ENCODE measurements at places on chromosomes 11 and 22. TPM values are rescaled to one million over a fixed set of nuclear protein-coding genes. Genes with fewer than 3 reads are reported as not detected.

DNA sequence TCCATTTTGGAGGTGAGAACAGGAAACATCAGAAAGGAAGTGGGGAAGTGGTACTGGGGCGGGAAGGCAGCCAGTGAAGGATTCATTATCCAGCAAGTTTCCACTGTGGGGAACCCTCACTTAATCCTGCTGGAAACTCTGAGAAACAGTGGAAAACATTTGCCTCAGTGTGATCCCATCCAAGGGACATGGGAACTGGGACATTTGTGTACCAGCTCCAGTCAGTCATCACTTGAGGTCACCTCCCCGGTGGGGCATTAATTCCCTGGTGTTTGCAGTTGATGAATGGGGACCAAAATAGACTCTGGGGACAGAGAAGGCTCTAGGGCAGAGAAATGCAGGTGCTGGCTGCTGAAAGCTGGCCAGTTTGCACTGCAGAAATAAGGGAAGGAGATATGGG is 599.9 kb downstream of the BUD13 start:
- no peaks in the 10 kb centered on the region for H3K36me3 ChIP-seq
- peaks cover 3% of the 10 kb centered on the region for H3K27me3 ChIP-seq
- DNase-seq: no peak
- H3K4me1 ChIP-seq: no peaks in the 10 kb centered on the region
- no peak overlapping the region for H3K27ac ChIP-seq

DNA sequence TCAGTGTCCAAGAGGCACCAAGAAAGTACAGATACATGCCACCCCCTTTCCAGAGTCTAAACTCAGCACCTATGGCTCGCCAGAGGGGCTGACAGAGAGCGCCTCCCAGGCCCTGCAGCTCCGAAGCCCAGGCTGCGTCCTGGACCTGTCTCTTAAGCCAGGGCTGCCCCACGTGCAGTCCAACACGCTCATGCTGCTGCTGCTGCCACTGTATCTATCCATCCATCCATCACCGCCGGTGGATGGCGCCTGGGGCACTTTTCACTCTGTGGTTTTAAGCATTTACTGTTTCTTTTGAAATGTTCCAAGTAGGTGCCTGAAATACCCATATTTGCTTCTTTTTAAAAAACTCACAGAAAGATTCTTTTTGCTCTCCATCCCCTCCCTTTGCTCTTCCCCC is 41.8 kb downstream of the MACROD1 start:
- H3K4me1 ChIP-seq: peaks cover 6% of the 10 kb centered on the region
- no peaks in the 10 kb centered on the region for H3K36me3 ChIP-seq
- no peaks in the 10 kb centered on the region for H3K27me3 ChIP-seq
- no peak overlapping the region for H3K27ac ChIP-seq
- H3K4me3 ChIP-seq: no peak overlapping the region
- no peak for DNase-seq

DNA sequence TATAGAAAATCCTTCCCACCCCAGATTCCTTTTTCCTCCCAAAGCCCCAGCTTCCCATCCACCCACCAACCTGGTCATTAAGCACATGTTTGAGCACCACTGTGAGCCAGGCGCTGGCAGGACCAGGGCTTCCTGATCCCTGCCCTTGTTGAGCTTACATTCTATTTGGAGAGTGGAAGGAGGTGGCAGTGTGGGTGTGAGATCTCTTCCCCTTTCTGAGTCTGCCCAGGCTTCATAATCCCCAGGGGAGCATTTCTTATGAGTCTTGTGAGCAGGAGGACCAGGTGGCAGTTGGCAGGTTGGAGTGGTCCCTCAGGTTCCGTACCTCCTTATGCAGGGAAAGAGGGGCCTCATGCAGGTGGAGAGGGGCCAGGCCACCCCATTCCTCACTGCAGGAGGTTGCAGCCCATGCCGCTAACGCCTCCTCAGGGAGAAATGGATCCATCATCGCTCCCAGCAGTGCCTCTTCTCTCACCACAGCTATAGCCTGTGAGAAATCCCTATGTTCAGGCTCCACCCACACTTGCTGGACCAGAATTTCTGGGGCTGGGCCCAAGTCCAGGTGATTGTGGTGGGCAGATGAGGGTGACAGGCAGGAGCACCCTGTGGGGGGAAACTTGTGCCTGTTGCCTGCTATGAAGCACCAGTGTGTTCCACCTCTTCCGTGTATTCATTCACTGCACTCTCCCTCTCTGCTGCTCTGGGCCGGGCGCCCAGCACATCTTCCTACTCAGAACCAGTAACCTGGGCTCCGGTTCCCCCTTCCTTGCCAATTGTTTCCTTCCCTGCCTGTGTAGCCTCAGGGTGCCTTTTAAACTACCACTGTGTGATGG is 23.5 kb downstream of the UBE2L3 start:
- H3K36me3 ChIP-seq: peaks cover 59% of the 10 kb centered on the region
- no peak overlapping the region for H3K27ac ChIP-seq
- no peak overlapping the region for H3K4me3 ChIP-seq
- no peaks in the 10 kb centered on the region for H3K27me3 ChIP-seq
- DNase-seq: no peak

DNA sequence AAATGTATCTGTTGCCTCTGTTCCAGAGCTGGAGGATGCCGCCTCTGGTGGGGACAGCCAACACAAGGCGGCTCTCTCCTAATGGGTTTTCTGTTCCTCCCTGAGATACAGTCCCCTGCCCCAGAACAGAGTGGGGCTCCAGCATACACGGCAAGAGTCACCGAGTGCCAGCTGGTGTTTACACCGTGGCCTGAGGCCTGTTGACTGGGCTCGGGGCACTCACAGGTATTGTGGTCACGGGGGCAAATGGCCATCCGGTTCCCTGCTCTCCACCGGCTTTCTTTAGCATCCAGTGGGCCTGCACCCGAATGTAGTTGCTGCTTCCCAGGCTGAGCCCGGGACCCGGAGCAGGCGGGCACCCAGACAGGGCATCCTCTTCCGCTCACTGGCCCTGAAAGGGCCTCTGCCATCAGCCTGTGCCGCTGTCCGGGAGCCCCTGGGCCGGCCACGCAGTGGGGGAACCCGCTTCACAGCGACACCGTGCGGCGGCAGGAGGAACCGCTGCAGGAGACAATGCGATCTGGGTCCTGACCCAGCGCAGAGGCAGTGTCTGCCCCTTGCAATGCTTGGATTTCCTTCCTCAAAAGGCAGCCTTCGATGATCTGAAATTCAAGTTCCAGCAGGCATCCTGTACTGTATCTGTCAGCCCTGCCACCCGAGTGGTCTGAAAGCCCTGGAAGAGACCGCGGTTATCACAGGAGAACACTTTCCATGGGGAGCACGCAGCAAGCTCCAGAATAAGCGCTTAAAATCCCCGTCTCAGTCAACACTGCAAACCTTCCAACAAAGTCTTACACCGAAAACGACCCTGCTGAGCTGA is 859 bp upstream of the KRTAP5-5 start:
- DNase-seq: peak; percentile 77
- peaks cover 12% of the 10 kb centered on the region for H3K27me3 ChIP-seq
- H3K27ac ChIP-seq: no peak overlapping the region
- H3K4me3 ChIP-seq: no peak overlapping the region
- H3K36me3 ChIP-seq: no peaks in the 10 kb centered on the region
- H3K4me1 ChIP-seq: peaks cover 10% of the 10 kb centered on the region

Gene IL10RA
- total RNA-seq: 193 TPM

DNA sequence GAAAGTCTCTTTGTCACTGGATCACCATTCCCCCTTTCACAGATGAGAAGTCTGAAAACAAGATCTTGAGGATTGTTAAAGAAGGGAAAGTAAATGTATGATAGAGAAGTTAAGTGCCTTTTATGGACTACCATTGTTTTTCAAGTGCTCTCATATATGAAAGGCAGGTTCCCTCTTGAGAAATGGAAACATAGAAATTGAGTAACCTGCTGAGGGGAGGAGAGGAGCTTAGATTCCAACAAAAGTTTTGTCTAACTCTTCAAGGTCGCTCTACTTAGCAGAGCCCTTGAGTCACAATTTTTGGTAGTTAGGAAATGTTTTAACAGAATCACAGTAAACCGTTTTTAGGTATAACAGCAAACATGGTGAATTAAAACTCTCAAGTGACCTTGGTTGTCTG is 80.1 kb downstream of the SVIP start:
- no peaks in the 10 kb centered on the region for H3K36me3 ChIP-seq
- H3K27ac ChIP-seq: no peak overlapping the region
- H3K27me3 ChIP-seq: no peaks in the 10 kb centered on the region
- no peaks in the 10 kb centered on the region for H3K4me1 ChIP-seq
- no peak overlapping the region for H3K4me3 ChIP-seq
- no peak for DNase-seq

GRCh38 chr22:17213976-17214375 is 5.3 kb downstream of the ADA2 start:
- peak; percentile 33 for DNase-seq
- H3K4me1 ChIP-seq: peaks cover 40% of the 10 kb centered on the region
- H3K4me3 ChIP-seq: no peak overlapping the region
- peak overlapping the region; percentile 31 for H3K27ac ChIP-seq

Gene CRYBB3
- not detected for total RNA-seq

GRCh38 chr22:44045145-44045544 is 21.0 kb downstream of the PARVB start:
- H3K36me3 ChIP-seq: no peaks in the 10 kb centered on the region
- peaks cover 16% of the 10 kb centered on the region for H3K4me1 ChIP-seq

GRCh38 chr11:77530879-77531278 is 57.0 kb upstream of the PAK1 start:
- no peak overlapping the region for H3K4me3 ChIP-seq
- no peak for DNase-seq
- no peaks in the 10 kb centered on the region for H3K36me3 ChIP-seq
- H3K27ac ChIP-seq: no peak overlapping the region
- no peaks in the 10 kb centered on the region for H3K27me3 ChIP-seq
- no peaks in the 10 kb centered on the region for H3K4me1 ChIP-seq

GRCh38 chr11:99327066-99327465 is 306.3 kb downstream of the CNTN5 start:
- no peaks in the 10 kb centered on the region for H3K27me3 ChIP-seq
- DNase-seq: no peak
- H3K4me1 ChIP-seq: no peaks in the 10 kb centered on the region
- H3K4me3 ChIP-seq: no peak overlapping the region
- no peaks in the 10 kb centered on the region for H3K36me3 ChIP-seq

- no peaks in the 10 kb centered on the region for H3K36me3 ChIP-seq
- DNase-seq: no peak
- H3K27ac ChIP-seq: no peak overlapping the region
- no peaks in the 10 kb centered on the region for H3K4me1 ChIP-seq
Observed at GRCh38 chr11:58941838-58942237, 2.5 kb downstream of the GLYATL1 start.

DNA sequence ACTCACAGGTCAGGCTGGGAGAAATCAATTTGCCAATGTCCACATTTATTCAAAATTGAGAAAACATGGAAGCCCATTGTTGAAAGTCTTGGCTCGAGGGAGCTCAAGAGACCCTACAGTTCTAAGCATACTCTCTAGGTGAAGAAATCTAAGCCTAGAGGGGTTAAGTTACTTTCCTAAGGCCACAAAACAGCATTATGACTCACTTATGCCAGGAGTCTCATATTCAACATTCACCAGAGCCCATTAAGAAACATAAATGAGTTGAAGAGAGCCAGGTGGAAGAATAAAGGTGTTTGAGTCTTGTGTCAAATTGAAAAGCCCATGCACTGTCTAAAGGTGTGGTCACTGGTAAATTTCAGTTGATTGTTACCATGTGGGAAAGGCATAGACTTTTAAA is 108.1 kb downstream of the INSC start:
- H3K27me3 ChIP-seq: no peaks in the 10 kb centered on the region
- H3K4me3 ChIP-seq: no peak overlapping the region
- no peak overlapping the region for H3K27ac ChIP-seq
- H3K4me1 ChIP-seq: no peaks in the 10 kb centered on the region
- H3K36me3 ChIP-seq: no peaks in the 10 kb centered on the region

DNA sequence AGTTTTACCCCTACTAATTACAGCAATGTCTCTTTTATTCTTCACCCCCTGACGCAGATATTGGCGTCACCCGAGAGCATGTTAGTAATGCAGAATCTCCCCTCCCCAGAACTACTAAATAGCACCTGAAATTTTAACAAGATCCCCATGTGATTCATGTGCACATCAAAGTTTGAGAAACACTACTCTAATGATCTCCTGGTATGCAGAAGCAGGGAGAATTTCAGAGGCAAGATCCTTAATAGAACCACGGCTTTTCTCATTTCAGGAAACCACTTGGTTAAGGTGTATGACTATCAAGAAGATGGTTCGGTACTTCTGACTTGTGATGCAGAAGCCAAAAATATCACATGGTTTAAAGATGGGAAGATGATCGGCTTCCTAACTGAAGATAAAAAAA is 5.3 kb downstream of the CD3G start:
- peak overlapping the region; percentile 26 for H3K27ac ChIP-seq
- no peak overlapping the region for H3K4me3 ChIP-seq
- H3K36me3 ChIP-seq: peaks cover 57% of the 10 kb centered on the region
- DNase-seq: no peak
- H3K4me1 ChIP-seq: peaks cover 39% of the 10 kb centered on the region

- no peak for DNase-seq
- H3K4me1 ChIP-seq: peaks cover 78% of the 10 kb centered on the region
- no peaks in the 10 kb centered on the region for H3K36me3 ChIP-seq
- H3K27me3 ChIP-seq: no peaks in the 10 kb centered on the region
- peak overlapping the region; percentile 88 for H3K27ac ChIP-seq
Observed at GRCh38 chr11:68840661-68841653, 759 bp downstream of the CPT1A start.

Gene BIK
- total RNA-seq: 2.1 TPM

Gene IL18BP
- total RNA-seq: 14.7 TPM

Gene C22orf15
- 0.84 TPM for total RNA-seq

DNA sequence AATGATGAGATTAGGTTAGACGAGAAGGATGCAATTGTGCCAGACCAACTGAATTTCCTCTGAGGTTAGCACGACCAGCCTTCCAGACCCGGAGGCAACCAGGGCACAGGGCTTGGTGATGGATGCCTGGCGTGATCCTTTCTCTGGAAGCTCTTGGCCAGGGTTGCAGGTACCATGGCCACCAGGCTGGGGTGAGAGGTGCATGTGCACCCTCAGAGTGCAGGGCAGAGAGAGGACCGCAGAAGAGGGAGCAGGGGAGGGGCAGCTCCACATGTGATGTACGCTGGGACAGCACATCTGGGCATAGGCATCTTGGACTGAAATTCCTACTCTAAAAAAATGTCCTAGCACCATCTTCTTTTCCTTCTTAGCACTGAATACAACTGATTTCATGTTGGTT is 10.9 kb downstream of the KCNJ1 start:
- H3K4me1 ChIP-seq: peaks cover 9% of the 10 kb centered on the region
- no peak overlapping the region for H3K4me3 ChIP-seq
- H3K27me3 ChIP-seq: no peaks in the 10 kb centered on the region
- H3K36me3 ChIP-seq: no peaks in the 10 kb centered on the region
- H3K27ac ChIP-seq: no peak overlapping the region

- H3K4me1 ChIP-seq: peaks cover 13% of the 10 kb centered on the region
- no peak overlapping the region for H3K27ac ChIP-seq
- H3K36me3 ChIP-seq: no peaks in the 10 kb centered on the region
- no peak for DNase-seq
- H3K27me3 ChIP-seq: no peaks in the 10 kb centered on the region
- no peak overlapping the region for H3K4me3 ChIP-seq
Observed at GRCh38 chr11:95599959-95600586, 189.5 kb downstream of the FAM76B start.

Gene CFAP68
- 21.0 TPM for total RNA-seq

GRCh38 chr11:78420796-78421209 is 3.2 kb upstream of the GAB2 start:
- no peak for DNase-seq
- peaks cover 33% of the 10 kb centered on the region for H3K4me1 ChIP-seq
- no peaks in the 10 kb centered on the region for H3K36me3 ChIP-seq
- no peak overlapping the region for H3K4me3 ChIP-seq
- no peak overlapping the region for H3K27ac ChIP-seq
